Activated CD4-positive, alpha-beta T cell treated with anti-CD3 and anti-CD28 coated beads, Interleukin-2, amount 50 U/mL, for 1 hour (primary cell): ENCODE measurements at places on chromosomes 4 and X.

DNA sequence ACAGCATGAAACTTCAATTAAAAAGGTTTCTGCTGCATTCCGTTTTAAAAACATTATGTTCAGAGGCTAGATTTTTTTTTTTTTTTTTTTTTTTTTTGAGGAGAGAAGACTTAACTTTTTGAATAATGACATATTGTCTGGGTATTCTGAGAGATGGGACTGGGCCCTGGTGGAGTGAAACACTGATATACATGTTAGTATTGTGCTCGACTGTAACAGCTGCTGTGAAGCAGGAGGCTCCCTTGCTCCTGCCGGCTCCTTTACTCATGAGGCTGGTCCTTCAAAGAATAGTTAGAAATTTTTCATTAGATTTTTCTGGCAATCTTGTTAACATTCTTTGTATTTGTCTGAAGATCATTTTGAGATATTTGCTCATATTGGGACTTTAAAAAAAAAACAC is 73.3 kb downstream of the TMEM131L start:
- DNase-seq, result no peak

- no peak for DNase-seq
These were observed 17.0 kb upstream of the AP1AR start for GRCh38 chr4:112214390-112215264.

DNA sequence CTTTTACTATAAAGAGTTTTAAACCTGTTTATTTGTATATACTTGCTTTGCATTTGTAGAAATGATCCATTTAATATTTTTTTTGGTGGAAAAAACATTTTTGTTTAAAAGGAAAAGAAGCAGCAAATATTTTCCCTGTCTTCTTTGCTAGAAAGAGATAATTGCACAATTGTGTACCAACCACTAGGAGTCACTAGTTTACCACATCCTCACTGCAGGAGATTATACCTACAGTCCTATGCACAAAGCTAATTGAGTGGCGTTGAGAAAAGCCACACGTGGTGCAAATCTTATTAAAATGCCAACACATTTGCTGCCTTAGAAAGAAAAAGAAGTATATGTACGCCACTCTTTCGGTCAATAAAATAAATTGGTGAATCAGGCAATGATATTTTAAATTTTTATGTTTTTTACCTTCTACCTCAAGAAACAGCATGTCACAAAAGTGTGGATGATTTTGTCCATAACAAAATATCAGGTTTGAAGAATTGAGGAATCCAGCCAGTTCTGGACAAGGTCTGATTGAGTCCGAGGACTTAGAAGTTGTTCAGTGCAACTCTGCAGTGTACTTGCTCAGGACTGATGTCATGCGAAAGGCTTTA is 102.9 kb downstream of the GRXCR1 start:
- DNase-seq, result no peak

DNA sequence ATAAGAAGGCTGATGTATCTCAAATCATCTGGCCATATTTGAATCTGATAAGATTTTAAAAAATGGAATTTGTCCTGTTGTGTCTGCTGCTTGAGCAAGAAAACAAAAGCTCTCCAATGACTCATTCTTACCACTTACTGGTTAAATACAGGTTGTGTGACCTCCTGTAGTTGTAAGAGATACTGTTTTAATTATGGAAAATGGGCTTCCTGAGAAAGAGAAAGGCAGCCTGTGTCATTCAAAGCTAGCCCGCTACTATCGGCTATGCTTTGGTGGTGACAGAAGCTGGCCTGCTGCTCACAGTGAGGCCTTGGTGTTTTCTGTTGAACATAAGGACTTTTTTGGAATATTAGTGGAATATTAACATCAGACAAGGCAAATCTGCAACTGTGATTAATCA is 1722.1 kb upstream of the PCDH10 start:
- DNase-seq, result no peak

DNA sequence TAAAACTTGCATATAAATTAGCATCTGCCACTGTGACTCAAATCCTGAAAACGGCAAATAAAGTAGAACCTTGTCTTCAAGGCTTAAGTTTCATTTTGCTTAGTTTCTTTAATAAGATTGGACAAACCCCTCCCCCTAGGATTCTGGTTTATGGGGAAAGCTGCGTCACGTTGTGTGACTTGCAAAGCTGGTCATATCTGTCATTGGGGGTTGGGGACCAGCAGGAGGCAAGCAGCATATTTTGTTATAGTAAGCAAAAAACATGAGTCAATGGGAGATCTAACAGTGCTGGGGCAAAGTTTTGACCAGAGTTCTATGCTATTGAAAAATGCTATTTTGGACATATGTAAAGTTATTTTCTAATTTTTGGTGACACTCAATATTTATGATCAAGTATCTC is 407.3 kb downstream of the PCDH18 start:
- no peak for DNase-seq

DNA sequence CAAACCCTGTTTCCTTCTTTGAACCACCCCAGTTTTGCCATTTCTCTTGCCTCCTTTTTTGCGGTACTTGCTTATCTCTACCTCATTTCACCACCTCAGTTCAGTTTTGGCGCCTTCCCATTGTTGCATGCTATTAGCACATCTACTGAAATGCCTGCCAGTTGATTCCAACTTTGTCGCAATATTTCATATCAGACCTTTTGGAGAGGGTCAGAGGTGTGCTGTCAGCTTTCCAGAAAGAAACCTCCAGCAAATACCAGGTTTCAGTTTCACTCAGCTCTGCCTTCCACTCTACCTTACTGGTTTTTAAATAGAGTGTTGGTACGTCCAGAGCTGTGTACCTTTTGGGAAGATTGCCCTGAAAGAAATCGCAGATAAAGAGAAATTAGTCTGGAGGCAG is 91.9 kb upstream of the CPEB2 start:
- no peak for DNase-seq

DNA sequence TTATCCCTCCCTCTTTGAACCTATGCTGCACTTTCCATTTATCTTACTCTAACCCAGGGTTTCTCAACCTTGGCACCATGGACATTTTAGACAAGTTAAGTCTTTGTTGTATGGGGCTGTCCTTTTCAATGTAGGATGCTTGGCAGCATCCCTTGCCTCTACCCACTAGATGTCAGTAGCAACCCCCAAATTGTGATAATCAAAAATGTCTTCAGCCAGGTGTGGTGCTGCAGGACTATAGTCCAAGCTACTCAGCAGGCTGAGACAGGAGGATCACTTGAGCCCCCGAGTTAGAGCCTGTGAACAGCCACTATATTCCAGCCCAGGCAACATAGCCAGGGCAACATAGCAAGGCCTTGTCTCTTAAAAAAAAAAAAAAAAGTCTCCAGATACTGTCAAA is 7.0 kb downstream of the LRCH2 start:
- no peak for DNase-seq

- DNase-seq, result no peak
These were observed 54.6 kb downstream of the FRMPD3 start for GRCh38 chrX:107504006-107504405.

DNA sequence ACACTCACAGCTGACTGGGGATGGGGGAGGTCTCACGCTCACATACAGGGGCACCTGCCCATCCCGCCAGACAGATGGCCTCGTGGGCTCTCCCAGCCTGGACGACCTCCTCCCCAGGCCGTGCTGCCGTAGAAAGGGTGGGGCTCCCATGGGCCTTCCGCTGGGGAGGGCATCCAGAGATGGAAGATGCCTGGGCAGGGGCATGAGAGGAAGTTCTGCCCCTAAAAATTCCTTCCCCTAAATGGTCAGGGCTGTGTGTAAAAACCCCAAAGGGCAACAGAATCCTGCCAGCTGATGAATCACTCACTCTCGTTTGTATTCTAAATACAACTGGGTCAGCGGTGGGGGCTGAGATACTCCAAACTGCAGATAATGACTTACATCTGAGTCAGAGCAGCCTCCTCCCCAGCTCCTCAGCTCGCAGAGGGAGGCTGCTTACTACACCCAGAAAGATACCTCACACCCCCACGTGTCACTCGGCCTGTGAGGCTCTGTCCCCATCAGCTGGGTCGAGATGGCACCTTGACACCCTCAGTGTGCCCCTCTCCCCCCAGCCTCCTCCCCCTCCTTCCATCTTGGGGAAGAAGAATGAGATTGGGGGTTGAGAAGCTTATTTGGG is 10.1 kb downstream of the WDR1 start:
- DNase-seq, result peak; percentile 67

DNA sequence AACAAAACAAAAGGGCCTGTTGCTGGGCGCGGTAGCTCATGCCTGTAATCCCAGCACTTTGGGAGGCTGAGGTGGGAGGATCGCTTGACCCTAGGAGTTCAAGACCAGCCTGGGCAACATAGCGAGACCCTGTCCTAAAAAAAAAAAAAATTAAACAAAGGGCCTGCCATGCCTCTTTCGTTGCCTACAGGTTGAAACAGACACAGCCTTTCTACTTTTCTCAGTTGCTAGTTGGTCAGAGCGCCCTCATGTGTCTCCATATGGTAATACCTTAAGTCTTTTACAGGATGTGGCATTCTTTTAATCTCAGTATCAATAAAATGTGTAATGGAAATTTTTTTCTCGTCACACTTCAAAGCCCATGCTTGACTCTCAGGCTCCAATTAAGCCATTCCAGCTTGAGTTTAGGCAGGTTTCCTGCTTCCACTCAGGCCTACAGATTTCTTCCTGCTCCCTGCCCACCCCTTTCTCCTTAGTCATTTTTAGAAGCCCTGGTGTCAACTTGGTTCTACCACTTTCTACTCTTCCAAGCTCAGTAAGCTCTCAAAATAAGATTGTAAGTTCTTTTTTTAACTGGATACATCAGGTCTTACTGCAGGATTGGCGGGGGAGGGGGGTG is 4.6 kb upstream of the SOWAHD start:
- peak; percentile 40 for DNase-seq

GRCh38 chr4:26126994-26127393 is 193.8 kb upstream of the RBPJ start:
- DNase-seq, result no peak

DNA sequence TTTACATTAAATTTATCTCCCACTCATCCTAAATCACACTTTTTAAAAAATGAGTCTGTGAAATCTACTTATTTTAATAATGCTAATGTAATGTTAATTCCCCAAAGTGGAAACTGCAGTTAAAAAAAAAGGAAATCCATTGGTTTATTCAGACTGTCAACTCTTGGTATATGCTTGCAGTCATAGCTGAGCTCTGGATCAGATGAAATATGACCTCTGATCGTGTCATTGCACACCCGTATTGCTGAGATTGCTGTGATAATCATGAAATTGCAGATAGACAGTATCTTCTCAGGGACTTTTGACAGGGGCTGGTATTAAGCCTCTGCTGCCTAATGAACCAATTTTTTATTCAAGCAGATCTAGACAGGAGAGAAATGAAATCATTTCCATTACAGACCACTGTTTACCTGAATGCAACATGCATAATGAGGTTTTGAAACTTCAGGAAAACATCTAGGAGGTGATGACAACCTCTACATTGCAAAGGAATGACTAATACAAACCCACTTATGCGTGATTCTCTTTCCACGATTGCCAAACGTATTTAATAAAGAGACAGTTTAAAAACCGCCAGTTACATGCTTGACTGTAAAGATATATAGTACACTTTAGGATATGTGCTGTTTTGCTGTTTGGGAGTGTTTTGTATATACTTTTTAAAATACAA is 138.3 kb upstream of the PUDP start:
- DNase-seq, result no peak

DNA sequence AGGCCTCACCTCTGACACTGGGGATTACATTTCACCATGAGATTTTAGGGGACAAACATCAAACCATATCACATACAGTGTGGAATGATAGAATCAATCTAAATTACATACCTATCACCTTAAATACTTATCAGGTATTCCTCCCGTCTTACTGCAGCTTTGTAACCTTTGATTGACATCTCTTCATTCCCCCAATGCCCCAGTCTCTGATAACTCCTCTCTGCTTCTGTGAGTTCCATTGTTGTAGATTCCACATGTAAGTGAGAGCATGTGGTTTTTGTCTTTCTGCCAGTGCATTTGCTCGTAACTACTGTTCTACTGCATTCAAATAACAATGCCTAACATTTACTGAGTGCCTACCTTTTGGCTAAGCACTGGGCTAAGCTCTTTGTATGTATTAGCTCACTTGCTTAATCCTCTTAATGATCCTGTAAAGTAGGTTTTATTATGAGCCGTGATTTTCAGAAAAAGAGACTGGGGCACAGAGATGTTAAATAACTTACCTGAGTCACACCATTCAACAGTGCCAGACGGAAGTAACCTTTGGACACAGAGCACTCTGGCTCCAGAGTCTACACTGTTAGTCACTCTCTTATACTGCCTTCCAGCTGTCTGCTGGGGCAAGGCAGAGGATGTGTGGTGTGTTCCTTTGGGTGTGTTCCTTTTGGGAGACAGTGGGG is 63.7 kb upstream of the ESX1 start:
- no peak for DNase-seq

DNA sequence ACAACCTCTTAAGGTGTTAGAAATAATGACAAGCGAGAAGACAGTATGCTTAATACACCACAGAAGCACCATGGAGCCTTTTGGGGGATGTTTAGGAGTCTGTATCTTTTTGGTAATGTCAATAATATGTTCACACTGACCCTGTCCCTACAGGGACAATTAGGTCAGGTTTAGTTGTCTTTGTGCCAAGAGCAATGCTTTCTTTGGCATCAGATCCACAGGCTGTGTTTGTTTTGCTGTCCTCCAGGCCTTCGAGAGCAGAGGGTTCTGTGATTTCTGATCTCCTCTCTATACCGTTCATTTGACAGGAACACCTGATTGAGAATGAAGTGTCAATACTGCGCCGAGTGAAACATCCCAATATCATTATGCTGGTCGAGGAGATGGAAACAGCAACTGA is 153.8 kb downstream of the DCLK2 start:
- DNase-seq, result no peak

DNA sequence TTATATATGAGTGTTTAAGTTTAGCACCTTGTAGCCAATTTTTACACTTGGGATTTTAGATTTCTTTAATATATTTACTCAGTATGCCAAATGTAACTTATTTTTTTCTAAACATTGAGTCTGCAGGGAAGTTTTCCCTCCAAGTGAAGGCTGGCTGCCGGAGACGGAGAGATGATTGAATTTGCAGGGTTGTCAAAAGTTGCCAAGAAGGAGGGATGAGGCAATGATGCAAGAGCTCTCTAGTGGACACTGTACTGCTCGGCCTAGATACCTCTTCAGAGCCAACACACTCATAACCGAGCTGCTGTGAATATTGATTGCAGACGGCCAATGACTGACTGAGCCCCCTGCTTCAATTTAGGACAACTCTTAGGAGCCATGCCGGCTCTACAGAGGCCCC is 318.6 kb upstream of the CASK start:
- DNase-seq, result no peak

GRCh38 chr4:128853741-128854140 is 44.2 kb downstream of the JADE1 start:
- DNase-seq, result no peak

GRCh38 chr4:98749206-98749605 is 90.8 kb upstream of the TSPAN5 start:
- no peak for DNase-seq

GRCh38 chr4:64617800-64618199 is 208.6 kb upstream of the TECRL start:
- no peak for DNase-seq

- DNase-seq, result no peak
These were observed 45.7 kb upstream of the INTU start for GRCh38 chr4:127586922-127587571.

DNA sequence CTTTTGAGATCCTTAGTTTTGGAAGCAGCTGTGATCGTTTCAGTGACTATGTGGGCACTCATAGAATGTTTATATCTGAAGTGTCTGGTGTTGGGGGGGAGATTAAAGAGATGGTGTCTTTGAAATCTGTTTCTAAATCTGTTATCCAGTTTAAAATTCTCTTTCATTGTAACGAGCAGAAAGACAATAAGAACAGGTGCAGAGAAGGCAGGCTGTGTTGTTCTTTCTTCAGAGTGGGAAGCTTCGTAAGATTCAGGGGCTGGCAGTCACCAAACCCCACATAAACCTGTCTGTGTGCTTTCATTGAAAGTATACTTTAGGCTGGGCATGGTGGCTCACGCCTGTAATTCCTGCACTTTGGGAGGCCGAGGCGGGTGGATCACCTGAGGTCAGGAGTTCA is 16.3 kb upstream of the DHRSX start:
- no peak for DNase-seq
